Ascending aorta (tissue), 2 donors: ENCODE measurements at places on chromosomes 7 and 10.

DNA sequence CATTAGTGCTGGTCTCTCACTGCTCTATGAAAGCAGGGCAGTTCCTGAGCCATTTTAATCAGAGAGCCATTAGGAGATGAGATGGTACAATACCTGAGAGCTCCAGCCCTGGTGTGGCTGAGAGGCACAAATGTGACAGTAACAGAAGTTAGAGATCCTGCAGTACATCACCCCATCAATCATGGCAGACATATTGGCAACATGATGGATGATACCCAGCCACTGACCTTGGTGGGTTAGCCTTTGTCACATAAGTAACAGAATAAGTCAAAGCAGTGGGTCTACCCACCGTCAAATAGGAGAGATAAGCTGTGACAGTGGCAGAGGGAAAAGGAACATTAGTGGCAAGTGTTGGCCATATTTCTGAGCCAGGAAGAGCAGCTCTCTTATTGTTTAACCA, 53.3 kb upstream of the NXPH1 start:
- no peak for DNase-seq

GRCh38 chr7:9889554-9889953, 1084.1 kb upstream of the PHF14 start:
- DNase-seq: no peak

GRCh38 chr10:104274762-104275721, 6.1 kb downstream of the GSTO2 start:
- no peak for DNase-seq

DNA sequence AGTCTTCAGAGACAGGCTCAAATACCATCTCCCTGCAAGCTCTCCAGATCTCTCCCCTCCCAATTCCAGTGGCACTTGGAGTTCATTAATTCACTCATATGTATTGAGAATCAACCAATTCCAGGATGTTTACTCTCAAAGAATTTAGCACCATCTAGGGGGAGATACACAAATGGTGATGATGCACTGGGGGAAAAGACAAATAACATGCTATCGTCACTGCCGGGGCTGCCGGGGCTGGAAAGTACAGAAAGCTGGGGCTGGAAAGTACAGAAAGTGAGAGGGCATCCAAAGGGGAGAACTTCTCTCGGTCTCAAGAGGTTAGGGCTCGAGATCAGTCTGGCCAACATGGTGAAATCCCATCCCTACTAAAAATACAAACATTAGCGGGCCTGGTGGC, 118.7 kb downstream of the MKX start:
- DNase-seq: no peak

- no peak for DNase-seq
Observed at GRCh38 chr7:103307503-103308231, 10.4 kb downstream of the PMPCB start.

- DNase-seq: peak; percentile 87
Observed at GRCh38 chr10:44995914-44996669, 4.6 kb upstream of the ZNF22 start.

DNA sequence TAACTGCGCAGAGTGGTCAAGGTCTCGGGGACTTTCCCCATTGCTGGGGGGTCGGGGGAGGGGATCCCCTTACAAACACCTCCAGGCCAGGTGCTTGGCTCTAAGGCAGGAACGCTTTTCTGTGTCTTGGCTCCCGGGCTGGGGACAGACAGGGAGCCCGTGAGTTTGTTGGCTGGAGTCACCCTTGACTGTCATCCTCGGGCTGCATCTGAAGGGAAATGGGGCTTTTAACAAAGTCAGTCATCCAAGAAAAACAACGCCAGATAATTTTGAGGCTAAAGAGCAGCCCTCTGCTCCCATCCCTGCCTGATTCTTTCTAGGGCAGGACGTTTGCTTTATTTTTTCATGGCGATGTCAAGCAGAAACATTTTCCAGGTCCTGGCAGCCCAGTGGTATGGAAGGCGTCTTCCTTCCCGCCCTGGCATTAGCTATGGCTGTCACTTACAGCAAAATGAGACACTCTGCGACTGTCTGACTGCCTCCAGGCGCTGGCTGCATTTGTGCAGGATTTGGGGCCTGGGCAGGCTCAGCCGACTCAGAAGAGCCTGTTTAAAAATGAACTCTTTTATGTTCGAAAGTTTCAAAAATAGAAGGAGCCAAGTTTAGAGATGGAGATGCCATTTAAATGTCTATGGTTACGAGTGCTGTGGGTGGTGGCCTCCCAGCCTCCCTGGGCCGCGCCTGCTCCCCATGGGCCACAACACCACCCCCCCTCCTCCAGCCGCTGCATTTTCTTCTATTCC, 54.7 kb upstream of the TNS3 start:
- DNase-seq: no peak

- no peak for DNase-seq
Observed at GRCh38 chr7:54253036-54253373, 289.2 kb upstream of the VSTM2A start.

- no peak for DNase-seq
Observed at GRCh38 chr10:102643336-102644065, 778 bp upstream of the TRIM8 start.

DNA sequence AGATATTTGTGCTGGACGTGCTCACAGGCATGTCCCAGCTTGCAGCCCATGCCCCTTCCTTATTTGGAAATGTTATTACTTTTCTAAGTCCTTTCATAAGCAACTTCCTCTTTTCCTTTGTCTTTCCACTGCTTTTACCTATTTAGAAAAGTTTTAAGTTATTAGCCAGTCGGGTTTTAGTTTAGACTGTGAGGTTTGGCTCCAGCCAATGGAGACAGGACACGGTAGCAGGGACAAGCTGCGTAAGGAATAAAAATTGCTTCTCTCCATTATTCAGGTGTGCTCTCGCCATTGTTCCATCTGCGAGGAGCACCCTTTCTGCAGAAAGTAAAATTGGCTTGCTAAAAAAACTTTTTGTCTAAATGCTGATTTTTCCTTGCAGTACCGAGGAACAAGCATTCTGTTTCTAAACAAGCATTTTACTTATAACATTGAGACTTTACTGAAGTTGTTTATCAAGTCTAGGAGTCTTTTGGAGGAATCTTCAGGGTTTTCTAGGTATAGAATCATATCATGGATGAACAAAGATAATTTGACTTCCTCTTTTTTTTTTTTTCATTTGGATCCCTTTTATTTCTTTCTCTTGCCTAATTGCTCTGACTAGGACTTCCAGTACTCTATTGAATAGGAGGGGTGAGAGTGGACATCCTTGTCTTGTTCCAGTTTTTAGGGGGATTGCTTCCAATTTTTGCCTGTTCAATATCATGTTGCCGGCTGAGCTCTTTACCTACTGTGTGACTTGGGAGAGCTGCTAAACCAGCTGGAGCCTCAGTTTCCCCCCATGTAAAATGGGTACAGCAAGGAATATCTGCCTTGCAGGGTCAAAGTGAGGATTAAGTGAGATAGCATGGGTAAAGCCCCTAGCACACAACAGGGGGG, 63.8 kb downstream of the ALOX5 start:
- no peak for DNase-seq

- DNase-seq: no peak
Observed at GRCh38 chr7:41067576-41067975, 635.3 kb downstream of the INHBA start.

DNA sequence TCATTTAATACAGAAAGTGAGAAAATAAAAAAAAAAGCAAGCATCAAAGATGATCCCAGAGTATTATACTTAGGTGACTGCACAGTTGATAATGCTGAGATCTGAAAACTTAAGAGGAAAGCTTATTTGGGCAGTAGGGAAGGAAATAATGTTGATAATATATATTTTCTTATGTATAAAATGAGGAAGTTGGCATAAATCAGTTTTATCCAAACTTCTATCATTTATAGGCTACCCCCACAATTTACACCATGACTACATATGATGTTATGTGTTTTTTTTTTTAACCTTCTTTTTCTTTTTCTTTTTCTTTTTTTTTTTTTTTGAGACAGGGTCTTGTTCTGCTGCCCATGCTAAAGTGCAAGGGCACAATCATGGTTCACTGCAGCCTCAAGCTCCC, 108.2 kb upstream of the PLXDC2 start:
- DNase-seq: no peak

GRCh38 chr7:129553899-129554461, 51.6 kb downstream of the SMKR1 start:
- no peak for DNase-seq

DNA sequence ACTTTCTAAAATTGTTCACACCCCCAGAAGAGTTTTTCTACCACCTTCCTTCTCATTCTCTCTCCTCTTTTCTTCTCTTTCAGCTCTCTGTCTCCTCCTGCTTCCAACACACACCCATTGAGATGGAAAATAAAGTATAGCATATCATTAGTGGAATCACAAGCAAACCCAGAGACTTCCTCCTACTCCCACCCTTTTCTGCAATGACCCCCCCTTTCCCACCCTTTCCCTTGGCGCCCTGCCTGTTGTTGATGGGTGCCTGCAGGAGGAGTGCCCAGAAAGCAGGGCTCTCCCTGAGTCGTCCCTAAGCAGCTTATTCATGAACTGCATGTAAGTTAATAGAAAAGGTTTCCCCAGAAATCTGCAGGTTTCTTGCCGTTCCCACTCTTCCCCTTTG, 300.0 kb downstream of the PLXNA4 start:
- no peak for DNase-seq

DNA sequence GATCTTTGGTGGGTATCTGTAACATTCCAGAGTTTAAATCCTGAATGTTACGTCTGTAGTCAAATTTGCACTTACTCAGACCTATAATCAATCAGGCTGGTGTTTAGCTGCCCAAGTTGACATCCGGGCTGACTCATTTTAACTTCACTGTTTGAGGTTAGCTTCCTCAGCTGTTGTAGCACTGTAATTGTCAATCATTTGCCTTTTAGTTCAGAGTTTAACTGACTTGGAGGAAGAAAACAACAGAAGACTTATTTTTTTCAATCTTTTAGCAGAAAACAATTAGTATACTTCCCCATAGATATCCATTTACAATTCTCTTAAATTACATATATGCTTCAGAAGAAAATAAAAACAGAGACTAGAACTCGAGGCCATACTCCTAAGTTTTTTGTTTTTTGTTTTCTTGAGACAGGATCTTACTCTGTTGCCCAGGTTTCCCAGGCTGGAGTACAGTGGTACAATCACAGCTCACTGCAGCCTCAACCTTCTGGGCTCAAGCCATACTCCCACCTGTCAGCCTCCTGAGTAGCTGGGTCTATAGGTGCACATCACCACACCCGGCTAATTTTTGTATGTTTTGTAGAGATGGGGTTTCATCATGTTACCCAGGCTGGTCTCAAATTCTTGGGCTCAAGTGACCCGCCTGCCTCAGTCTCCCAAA, 38.5 kb upstream of the LRRC17 start:
- no peak for DNase-seq

- no peak for DNase-seq
Observed at GRCh38 chr7:16991551-16991950, 109.8 kb upstream of the AGR3 start.

GRCh38 chr10:107807836-107808235, 643.3 kb upstream of the SORCS1 start:
- no peak for DNase-seq

- DNase-seq: no peak
Observed at GRCh38 chr10:24723386-24723787, 300 bp downstream of the ARHGAP21 start.

- DNase-seq: no peak
Observed at GRCh38 chr7:4803397-4804241, 28.2 kb downstream of the AP5Z1 start.

GRCh38 chr7:139774376-139774775, 3.4 kb downstream of the HIPK2 start:
- DNase-seq: no peak

- no peak for DNase-seq
Observed at GRCh38 chr7:150857276-150858055, 5.1 kb downstream of the AOC1 start.

- DNase-seq: no peak
Observed at GRCh38 chr10:63582690-63583089, 61.5 kb downstream of the REEP3 start.

DNA sequence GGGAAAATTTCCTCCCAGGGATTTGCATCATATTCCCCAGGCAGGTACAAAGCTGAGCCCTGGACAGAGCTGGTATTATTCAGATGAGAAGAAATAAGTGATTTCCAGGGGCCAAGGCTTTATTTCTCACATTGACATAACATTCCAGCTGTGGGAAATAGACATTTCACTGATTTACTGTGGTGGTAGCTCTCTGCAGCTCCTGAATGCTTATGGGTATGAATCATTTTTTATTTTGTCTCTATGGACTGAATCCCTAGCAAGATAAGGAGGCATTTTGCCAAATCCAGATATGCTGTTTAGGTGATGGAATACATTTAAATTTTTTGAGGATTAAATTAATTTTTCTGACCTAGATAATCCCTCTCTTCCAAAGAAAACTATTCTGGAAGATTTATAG, 97.9 kb downstream of the MTPN start:
- no peak for DNase-seq

GRCh38 chr10:122163174-122164022, 107.7 kb upstream of the BTBD16 start:
- no peak for DNase-seq

- DNase-seq: no peak
Observed at GRCh38 chr10:6868036-6868725, 288.1 kb upstream of the PRKCQ start.

DNA sequence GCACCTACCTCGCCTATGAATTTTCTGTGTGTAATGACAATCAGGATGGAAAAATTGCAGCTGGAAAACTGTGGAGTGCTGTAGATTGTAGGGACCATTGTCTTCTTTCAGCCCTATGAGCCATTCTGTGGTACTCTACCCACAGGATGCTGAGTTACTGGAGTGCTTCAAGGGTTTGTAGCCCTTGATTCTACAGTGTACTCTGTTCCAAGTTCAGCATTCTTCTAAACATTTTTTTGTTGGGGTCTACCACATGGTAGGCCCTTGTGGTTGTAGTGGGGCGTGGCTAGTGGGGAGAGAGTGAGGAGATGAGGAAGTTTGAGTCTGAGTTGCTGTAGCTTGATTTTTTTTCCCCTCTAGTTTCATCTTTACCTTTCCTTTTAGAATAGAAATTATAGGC, 33.5 kb downstream of the REEP3 start:
- no peak for DNase-seq

GRCh38 chr7:142414135-142414534, 156.3 kb upstream of the PRSS58 start:
- DNase-seq: no peak

DNA sequence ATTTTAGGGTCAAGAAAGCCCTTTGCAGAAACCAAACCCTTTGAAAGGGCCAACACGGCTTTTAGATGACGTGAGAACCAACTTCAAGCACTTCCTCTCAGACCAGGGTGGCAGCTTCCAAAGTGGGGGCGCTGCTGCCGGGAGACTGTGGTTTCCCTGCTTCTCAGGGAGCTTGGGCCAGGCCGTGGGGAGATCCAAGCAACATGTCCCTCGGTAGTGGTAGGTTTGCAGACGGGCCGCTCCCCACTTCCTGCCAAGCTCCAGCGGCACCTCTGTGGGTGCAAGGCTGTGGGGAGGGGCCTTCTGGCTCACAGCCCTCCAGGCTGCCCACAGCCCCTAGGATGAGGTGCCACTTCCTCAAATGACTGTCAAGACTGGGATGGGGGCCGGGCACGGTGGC, 132.4 kb downstream of the FAM53B start:
- DNase-seq: no peak

- no peak for DNase-seq
Observed at GRCh38 chr10:79392020-79392398, 44.7 kb downstream of the PPIF start.

- no peak for DNase-seq
Observed at GRCh38 chr7:28674359-28674782, 262.1 kb downstream of the CREB5 start.
